ENCODE measurements at places on chromosomes 12 and 14.

DNA sequence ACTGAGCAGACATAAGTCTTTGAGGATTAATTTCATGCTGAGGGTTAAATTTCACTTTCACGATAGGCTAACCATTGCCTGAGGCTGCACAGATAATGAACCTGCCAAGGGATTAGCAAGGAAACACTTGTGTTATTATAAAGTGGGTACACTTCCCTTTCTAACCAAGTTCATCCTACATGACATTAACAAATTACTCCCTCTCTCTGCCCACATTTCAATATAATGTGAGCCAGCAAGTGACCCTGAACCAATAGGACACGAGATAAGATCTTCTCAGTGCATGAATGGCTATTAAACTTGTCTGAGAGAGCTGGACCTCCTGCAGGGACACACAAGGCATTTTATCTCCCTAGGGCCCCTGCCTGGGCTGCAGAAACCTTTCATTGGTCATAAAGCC lies 173.5 kb downstream of the PAX9 start:
- DNase-seq = no peak

GRCh38 chr12:32440120-32440865 lies 40.9 kb downstream of the FGD4 start:
- no peak for DNase-seq

DNA sequence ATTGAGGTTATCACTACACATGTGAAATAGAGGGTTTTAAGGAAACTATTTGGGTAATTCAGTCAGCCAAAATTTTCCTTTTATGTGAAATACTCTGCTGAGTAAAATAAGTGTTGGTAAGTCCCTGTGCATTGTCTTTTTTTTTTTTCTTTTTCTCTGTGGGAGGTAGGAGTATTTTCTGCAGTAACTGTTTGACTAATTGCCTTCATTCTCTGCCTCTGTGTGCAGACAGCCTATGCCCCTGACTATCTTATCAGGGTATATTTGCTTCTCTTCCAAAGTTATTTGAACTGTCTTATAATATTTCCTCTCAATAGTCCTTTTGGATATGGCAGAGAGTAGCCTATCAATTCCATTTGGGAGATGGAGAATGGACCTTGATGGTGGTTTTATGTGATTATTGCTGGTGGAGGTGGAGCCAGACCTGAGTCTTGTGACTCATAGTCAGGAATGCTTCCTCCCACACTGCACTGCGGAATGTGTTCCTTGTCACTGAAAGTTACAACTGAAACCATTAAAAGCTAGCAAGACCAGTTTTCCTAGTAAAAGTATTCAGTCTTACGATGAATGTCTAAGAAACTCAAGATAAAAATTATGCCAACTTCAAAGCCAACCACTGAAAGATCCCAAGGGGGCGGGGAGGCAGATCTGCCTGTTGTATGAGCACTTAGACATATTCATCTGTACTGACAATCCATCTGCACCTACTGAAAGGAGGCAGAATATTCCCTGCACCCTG lies 40.9 kb upstream of the STXBP6 start:
- no peak for DNase-seq

DNA sequence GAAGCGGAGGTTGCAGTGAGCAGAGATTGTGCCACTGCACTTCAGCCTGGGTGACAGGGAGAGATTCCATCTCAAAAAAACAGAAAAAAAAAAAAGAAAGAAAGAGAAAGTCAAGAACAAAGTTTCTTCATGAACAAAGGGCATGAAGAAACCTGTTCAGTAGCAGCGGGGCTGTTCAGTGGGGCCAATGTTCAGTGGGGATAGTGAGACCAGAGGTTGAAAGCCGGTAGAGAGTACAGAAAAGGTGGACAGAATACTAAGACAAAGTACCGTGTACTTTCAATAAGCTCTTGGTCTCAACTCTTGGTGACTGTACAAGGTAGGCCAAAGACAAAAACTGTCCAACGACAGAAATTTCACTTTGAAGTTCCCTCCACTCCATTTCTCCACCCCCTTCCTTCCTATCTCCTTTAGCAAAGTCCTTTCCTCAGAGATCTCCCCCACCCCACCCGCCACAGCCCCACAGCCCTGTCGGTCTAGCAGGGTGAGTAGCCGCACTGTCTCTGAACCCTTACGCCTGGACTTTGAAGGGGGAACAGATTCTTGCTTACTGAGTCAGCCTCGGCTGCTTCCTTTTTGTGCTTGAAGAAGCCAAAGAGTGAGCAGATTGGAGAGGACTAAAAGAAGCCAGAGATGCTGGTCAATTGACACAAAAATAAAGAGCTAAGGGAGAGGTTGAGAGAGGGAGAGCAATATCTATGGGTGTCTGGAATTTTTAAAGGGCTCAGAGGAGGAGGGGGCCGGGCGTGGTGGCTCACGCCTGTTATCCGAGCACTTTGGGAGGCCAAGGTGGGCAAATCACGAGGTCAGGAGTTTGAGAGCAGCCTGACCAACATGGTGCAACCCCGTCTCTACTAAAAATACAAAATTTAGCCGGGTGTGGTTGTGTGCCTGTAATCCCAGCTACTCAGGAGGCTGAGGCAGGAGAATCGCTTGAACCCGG lies 44.2 kb upstream of the FOS start:
- no peak for DNase-seq

GRCh38 chr12:32987512-32987911 lies 90.9 kb upstream of the PKP2 start:
- no peak for DNase-seq

- DNase-seq = no peak
Measured at GRCh38 chr12:28137414-28137813, 52.8 kb upstream of the CCDC91 start.

GRCh38 chr14:106803379-106803778 lies 1277.0 kb downstream of the TMEM121 start:
- DNase-seq = no peak

- DNase-seq = no peak
Measured at GRCh38 chr12:131511803-131512561, 198.9 kb upstream of the SFSWAP start.

DNA sequence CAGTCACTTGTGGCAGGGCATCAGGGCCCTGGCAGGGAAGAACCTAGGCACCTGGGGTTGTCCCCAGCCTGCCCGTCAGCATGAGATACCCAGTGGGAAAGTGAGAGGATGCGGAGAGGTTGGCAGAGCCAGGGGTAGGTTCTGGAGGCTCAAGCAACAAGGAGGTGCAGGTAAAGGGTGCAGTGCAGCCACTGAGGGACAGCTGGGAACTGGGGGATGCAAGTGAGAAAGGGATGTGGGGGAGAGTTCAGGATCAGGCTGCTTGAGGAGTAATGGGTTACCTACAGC lies 18.7 kb downstream of the VASH1 start:
- DNase-seq = no peak

DNA sequence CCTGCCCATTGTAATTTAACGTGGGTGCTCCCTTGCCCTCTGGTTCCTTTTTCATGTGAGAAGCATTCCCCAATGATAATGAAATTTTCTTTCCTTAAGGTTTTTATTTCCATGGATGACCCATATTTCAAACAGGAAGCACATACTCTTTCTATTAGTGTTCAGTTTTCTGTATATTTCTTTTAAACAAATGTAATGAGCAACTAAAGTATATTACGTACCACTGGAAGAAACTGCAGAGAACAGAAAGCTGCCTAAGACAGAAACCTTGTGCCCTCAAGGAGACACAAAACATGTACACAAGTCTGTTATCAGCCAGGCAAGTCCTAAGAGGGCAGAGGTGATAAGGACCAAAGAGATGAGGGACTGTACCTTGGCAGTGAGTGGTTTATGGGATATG lies 414.9 kb downstream of the ETNK1 start:
- DNase-seq = no peak
